ENCODE measurements at places on chromosomes 5 and 9. TPM values are rescaled to one million over a fixed set of nuclear protein-coding genes. Genes with fewer than 3 reads are reported as not detected.

THBS4 gene
- 2.5 TPM for total RNA-seq

STK32A gene
- not detected for total RNA-seq

NR2F1 gene
- total RNA-seq = not detected

CEL gene
- total RNA-seq = 2.9 TPM

ACTBL2 gene
- total RNA-seq = not detected

HAVCR2 gene
- 28.7 TPM for total RNA-seq

AMACR gene
- 6.5 TPM for total RNA-seq

AK8 gene
- not detected for total RNA-seq

PIGO gene
- 19.8 TPM for total RNA-seq

BRD3 gene
- 32.7 TPM for total RNA-seq

DNA sequence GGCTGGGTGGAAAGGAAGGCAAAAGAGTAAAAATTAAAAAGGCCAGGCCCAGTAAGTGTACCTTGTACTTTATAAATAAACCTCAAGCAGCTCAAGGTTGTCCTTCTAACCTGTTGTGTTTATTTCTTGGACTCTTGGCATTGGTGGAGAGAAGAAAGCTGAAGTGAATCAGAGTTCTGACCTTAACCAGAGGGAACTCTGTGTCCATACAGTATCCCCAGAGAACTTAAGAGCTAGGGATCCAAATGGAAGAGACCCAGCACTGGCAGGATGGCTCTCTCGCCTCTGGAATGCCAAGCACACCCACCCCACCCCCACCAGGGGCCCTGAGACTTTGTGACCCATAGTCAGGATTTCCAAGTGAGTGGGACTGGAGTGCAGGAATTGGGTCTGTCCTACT lies 14.2 kb downstream of the NUDT2 start:
- no peak for DNase-seq

- DNase-seq = no peak
Observed at GRCh38 chr9:111287127-111287526, 42.9 kb downstream of the OR2K2 start.

GRCh38 chr9:33263131-33264002 lies 1.1 kb downstream of the BAG1 start:
- peak; percentile 38 for DNase-seq

DNA sequence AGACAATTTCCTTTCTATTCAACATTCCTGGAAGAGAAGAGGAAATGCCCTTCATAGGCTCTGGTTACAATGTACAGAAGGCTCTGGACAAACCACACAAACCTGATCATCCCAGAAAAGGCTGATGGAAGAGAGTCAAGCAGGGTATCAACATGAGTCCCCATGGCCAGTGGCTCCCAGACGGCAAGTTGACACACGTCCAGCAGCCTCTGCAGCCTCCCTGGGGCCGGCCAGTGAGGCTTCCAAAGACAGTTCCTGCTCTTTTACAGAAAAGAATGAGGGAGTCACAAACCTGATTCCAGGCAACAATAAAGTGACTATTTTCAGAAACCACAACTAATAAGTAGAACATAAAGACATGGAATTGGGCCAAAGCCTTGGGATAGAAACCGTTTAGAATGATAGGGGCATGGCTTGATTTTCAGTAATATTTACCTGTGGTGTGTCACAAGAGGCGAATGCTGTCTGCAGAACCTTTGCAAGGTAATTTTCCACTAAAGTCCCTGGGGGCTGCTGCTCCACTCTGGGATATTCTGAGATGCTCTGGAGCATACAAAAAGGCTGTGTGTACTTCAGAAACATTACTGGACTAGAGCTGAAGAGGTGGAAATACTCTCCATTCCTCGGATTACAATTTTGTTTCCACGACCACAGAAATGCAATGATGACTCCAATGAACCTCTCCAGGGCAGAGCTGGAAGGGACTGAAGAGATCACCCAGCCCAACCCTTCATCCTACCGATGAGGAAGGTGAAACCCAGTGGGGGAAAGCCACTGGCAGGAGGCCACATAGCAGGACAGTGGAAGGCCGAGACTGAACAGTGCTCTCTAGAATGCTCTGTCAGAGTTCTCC lies 10.4 kb downstream of the MED27 start:
- DNase-seq = no peak

DNA sequence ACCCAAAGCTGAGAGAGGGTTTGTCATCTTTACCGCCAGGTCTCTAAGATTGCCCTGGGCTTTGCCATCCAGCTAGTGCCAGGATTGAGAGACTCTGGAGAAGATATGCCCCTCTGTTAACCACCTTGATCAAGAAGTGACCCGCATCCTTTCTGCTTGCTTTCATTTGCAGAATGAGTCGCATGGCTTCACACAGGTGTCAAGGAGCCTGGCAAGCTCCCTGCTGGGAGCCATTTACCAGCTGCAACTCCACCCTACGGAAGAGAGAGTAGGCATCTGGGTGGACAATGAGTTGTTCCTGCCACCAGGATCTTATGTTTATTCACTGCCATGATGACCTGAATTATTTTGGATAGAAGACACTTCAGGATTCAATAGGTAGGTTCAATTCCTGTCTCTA lies 43.0 kb downstream of the HSD17B3 start:
- no peak for DNase-seq

GRCh38 chr9:130352586-130353285 lies 87.2 kb downstream of the HMCN2 start:
- DNase-seq = no peak

- DNase-seq = peak; percentile 72
Observed at GRCh38 chr9:20321423-20322082, 300.7 kb downstream of the MLLT3 start.

DNA sequence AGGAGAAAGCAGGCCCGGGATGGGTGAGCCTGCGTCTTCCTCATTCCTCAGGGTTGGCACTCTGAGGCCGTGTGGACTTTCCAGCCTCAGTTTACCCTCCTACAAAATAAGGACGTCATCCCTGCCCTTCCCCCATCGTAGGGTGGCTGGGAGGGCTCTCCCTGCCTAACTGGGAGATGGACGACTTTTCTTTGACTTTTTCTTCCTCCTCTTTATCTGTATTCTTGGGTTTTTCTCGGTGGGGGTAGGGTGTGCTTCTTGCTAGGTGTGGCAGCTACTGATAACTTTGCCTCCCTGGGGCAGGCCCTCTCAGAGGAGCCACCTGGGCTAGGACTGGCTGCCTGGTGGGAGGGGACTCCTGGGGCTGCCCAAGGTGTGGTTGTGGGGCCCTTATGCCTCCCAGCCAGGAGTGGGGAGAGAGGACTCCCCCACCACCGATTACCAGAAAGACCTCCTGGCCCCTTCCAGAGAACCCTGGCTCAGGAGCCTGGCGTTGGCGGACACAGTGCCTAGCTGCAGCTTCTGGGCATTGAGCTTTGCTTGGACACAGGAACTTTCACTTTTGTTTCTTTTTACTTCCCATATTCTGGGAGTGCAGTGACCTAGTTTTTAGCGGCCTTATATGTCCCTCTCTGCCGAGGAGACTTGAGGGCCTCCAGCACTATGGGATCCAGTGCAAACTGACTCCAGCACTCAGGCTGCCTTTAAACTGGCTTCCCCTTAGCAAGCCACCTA lies 6.1 kb downstream of the GLIPR2 start:
- DNase-seq = no peak

- no peak for DNase-seq
Observed at GRCh38 chr9:104144336-104144735, 50.2 kb downstream of the SMC2 start.

- DNase-seq = no peak
Observed at GRCh38 chr5:177980743-177981151, 15.3 kb downstream of the PROP1 start.

DNA sequence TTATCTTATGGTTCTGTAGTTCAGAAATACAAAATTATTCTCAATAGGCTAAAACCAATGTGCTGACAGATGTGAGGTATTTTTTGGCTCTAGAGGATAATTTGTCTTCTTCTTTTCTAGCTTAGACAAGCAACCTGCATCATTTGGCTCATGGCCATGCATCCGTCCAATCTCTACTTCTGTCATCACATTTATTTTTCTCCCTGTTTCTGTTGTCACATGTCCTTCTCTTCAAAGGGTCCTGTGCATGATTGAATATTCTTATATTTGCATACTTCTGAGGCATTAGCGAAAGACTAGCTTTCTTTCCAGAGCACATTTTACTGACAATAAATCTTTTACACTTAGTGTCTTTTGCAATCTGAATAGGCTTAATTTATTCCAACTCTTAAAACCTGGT lies 564.7 kb downstream of the CDH10 start:
- no peak for DNase-seq

- DNase-seq = no peak
Observed at GRCh38 chr5:62082370-62082801, 223.6 kb upstream of the KIF2A start.

DNA sequence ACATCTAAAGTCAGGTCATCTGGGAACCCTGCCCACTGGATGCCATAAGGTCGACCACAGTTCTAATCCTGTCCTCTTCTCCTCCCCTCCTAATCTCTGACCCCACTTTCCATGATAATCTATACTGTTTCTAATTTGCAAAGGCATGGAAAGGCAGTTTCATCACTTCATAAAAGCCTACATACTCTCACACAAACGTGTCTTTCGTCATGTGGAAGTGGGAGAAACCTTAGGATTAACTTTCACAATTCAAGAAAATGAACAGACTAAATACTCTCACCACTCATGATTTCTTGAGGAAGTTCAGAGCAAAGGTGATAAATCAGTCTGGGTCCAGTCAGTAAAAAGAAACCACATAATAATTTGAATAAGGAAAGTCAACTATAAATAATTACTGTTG lies 5.5 kb downstream of the FANCC start:
- DNase-seq = no peak

- DNase-seq = no peak
Observed at GRCh38 chr5:24487368-24488229, 157.2 kb downstream of the CDH10 start.

- peak; percentile 95 for DNase-seq
Observed at GRCh38 chr5:111278858-111279504, 54.8 kb downstream of the CAMK4 start.

GRCh38 chr5:112217843-112218579 lies 201.1 kb downstream of the EPB41L4A start:
- no peak for DNase-seq

GRCh38 chr5:126044111-126044668 lies 379.0 kb upstream of the GRAMD2B start:
- no peak for DNase-seq

GRCh38 chr5:54148858-54149257 lies 161.5 kb downstream of the ARL15 start:
- DNase-seq = no peak

GRCh38 chr9:109241207-109241606 lies 74.2 kb upstream of the FRRS1L start:
- no peak for DNase-seq

GRCh38 chr9:136087741-136088480 lies 7.2 kb downstream of the NACC2 start:
- peak; percentile 0 for DNase-seq

GRCh38 chr5:143878430-143878829 lies 66.5 kb downstream of the HMHB1 start:
- no peak for DNase-seq

GRCh38 chr9:79377339-79377855 lies 194.4 kb upstream of the TLE4 start:
- DNase-seq = no peak

DNA sequence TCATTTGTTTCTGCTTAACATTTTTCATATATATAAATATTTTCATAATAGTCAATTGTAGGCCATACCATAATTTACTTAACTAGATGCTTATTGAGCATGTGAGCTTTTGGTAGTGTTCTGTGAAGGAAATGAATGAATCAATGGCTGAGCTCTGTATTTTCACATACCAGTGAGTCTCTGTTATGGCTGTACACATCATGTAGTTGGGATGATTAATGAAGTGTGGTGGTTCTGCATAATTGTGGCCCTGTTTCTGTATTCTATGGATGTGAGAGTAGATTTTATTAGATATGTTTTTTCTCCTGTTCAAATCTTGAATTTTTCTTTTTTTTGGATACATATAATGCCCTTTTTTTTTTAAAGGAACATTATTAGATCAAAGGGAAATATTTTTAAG lies 56.2 kb downstream of the CTNNA1 start:
- no peak for DNase-seq

- no peak for DNase-seq
Observed at GRCh38 chr5:176736301-176736930, 73.9 kb upstream of the UNC5A start.

DNA sequence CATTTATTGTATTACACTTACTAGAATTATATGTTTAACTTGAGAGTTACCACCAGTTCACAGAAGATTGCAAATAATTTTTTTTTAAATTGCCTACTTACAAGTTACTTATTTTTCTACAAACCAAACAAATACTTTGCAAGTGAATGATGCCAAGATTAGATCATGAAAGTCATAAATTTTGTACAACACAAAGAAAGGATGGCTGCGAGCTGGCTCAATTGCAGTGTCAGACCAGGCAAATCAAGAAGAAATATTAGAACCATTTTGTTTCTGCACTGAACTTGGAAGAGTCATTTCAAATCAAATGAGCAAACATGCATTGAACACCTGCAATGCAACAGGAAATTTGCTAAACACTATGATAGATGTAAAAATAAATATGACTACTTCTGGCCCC lies 97.3 kb downstream of the PLCXD3 start:
- no peak for DNase-seq

DNA sequence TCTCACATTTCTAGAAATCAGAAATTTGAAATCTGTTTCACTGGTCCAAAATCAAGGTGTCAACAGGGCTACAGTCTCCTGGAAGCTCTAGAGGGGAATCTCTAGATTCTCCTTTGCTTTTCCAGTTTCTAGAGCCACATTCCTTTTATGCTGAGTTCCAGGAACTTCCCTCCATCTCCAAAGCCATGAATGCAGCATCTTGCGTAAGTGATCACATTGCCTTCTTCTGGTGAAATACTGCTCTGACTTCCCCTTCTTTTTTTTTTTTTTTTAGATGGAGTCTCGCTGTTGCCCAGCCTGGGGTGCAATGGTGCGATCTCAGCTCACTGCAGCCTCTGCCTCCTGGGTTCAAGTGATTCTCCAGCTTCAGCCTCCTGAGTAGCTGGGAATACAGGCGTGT lies 23.8 kb downstream of the GDA start:
- DNase-seq = no peak

DNA sequence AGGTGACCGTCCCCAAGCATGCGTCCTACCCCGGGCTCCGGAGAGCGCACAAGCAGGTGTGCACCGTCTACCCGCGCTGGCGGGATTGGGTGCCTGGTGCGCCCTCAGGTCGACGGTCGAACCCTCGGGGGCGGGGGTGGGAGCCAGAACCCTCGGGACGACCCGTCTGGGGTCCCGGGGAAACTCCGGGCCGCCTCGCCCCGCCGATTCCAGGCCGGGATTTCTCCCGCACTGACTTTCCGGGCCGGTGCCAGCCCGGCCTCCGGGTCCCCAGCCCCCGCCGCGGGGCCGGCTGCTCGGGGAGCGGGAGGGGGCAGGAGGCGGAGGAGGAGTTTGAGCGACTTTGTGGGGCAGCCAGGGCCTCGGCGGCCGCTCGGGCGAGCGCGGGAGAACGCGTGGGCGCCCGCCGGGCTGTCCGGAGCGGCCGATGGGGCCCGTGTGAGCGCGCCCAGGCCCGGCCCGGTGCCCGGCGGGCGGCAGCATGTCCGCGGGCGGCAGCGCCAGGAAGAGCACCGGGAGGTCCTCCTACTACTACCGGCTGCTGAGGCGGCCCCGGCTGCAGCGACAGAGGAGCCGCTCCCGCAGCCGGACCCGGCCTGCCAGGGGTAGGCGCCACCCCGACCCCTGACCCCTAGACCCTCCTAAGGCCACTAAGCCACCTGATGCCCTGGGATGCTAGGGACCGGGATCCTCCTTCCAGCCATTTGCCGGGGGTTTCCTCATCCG lies at the start of gene DAB2IP:
Gene DAB2IP, plus strand, starts transcription at position 340 of the 726 bp plus-strand sequence. Its CDS starts 142 bp downstream, at position 482.
- peak; percentile 21 for DNase-seq
